ENCODE measurements at places on chromosomes 11 and 22.

- DNase-seq: no peak
Measured at GRCh38 chr22:43273902-43274484, 69.2 kb downstream of the SCUBE1 start.

DNA sequence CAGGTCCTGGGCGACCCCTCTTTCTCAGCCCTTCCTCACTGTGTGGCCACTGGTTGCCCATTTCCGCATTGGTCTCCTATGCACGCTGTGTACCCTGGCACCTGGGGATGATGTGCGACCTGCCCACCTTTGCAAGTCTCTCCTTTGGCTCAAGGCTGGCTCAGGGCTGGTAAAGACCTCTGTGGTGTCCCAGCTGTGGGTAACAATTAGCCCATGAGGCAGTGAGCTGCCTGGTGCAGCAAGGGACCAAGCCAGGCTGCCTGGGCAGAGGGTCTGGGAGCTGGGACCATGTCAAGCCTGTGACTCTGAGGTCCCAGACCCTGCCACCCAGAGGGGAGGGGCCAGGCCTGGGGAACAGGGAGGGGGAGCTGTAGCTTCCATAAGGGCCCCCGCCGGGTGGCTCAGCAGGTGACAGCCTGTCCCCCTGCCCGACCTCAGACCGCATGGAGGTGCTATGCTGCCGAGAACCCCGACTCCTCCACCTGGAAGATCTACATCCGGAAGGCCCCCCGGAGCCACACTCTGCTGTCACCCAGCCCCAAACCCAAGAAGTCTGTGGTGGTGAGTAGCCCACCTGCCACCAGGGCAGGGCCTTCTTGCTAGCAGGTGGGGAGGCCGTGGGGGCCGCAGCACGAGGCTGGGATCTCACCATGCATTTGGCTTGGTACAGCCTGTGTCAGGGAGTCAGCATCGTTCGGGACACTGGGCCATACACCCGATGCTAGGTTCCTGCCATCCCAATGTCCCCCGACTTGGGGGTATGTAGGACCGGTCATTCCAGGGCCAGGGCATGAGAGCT lies 112.5 kb downstream of the KCNQ1OT1 start:
- DNase-seq: no peak

- DNase-seq: peak; percentile 20
Measured at GRCh38 chr11:662689-663274, 25.7 kb downstream of the DRD4 start.

- DNase-seq: peak; percentile 41
Measured at GRCh38 chr11:65791719-65792213, 4.9 kb downstream of the OVOL1 start.

- no peak for DNase-seq
Measured at GRCh38 chr22:39915295-39915726, 14.4 kb downstream of the GRAP2 start.

DNA sequence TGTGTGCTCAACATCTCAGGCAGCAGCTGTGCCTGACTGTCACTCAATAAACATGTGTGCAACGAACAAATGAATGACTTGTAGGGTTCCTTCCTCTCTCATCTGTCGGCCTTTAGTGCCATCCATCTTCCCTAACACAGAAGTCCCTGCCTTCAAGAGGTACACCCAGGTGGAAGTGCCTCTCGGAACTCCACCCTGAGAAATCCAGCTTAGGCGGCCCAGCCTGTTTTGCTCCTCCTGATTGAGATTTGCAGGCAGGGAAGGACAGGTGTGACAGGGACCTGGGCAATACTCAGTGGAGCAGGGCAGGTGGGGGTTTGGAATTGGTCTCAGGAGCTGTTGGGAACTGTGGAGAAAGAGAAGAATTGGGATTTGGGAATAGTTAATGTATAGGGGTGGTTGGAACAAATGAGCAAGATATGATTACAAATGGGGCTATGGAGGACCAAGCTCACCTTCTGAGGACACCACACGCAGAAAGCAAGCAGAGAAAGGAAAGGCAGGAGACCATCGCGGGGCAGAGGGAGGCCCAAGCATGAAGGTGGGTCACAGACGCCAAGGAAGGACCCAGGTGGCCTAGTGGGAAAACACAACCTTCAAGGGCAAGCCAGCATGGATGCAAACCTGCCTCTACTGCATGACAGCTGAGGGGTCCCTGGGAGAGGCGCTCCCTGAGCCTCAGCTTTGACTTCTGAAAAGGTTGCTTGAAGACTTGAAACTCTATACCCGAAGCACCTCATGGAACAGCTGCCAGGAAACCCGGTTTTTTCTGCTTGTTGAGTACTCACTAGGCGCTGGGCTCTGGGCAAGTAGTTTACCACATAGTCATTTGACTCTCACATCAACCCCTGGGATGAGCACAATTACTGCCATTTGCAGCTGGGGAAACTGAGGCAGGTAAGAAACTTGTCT lies 40.9 kb upstream of the ANO1 start:
- DNase-seq: no peak

GRCh38 chr11:61011229-61011870 lies 39.9 kb downstream of the CD6 start:
- no peak for DNase-seq

- no peak for DNase-seq
Measured at GRCh38 chr22:35604621-35605368, 12.3 kb downstream of the MB start.

GRCh38 chr22:24089951-24090350 lies 78.8 kb downstream of the CABIN1 start:
- no peak for DNase-seq

GRCh38 chr22:23938328-23939016 lies 22.5 kb downstream of the GSTT2B start:
- DNase-seq: no peak

- DNase-seq: no peak
Measured at GRCh38 chr22:43895986-43896645, 4.3 kb upstream of the PNPLA5 start.

- DNase-seq: no peak
Measured at GRCh38 chr11:111373590-111373989, 5.5 kb downstream of the POU2AF1 start.

DNA sequence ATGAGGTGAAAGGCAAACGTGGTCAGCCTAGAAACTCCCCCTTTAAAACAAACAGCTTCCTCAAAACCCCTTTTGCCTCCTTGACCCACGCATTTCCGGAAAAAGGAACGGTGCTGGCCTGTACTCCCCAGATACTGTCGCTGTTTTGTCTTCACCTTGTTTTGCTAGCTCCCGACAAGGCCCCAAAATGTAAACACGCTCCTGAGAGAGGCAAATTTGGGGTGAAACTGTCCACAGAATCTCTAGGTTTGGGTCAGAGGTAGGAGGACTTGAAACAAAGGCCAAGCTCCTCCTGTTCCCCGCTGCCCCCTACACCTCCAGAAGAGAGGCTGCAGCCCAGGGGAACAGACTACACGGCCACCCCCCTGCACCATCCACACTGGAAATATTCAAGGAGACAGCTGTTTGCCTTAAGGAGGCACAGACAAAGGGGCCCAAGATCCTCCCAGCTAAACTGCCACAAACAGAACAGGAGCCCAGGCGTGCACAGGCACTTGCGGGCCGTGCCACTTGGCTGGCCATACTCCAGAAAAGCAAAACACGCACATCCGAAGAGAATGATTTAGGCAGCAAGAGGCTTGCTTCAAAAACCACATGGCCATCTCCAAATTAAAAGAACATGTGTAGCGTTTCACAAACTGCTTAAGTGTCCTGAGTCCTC lies 160.5 kb upstream of the GRK3 start:
- DNase-seq: no peak

DNA sequence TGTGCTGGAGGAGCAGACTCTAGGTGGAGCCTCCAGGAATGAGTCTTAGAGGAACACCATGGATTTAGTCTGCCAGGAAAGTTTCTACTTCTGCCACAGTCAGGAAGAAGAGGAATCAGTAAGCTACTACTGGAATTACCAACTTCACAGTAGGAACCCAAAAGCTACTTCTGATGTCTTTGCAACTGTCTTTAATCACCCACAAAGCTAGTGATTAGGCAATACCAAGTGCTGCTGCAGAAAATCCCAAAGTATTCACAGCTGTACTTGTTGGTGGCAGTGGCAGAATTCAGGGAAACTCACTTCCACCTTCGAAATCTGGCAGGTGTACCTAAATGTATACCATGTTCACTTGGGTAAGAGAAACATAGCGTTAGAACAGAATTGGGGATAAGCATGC lies 264.5 kb upstream of the SORL1-AS1 start:
- DNase-seq: no peak

GRCh38 chr11:74412321-74412720 lies 14.1 kb upstream of the PGM2L1 start:
- DNase-seq: no peak

DNA sequence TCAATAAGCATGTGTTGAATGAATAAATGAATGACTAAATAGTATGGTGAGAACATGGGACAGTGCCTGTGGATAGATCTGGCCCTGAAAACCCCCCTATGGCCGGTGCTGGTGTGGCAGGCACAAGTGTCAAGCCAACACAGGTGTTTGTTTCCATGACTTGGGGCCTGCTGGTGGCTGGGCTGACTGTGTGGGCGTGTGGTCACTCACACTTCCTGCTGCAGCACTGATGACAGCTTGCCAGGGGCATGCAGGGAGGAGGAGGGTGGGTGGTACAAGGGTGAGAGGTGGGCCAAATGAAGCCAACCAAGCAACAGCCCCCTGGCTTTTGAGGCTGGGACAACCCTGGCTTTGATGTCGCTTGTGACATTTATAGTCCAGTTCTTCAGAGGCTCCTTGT lies 30.3 kb upstream of the ABCC8 start:
- no peak for DNase-seq

GRCh38 chr11:120136356-120136755 lies 1.6 kb downstream of the TRIM29 start:
- DNase-seq: no peak

- DNase-seq: no peak
Measured at GRCh38 chr22:37282385-37282677, at the start of gene CYTH4. Gene CYTH4, plus strand, starts transcription at chr22:37282508. Its CDS starts 62 bp downstream, at chr22:37282570.

- no peak for DNase-seq
Measured at GRCh38 chr11:129312730-129313503, 62.7 kb upstream of the BARX2 start.

GRCh38 chr11:65398362-65398910 lies 12.0 kb downstream of the FRMD8 start:
- no peak for DNase-seq

GRCh38 chr11:14641801-14642200 lies 1.8 kb upstream of the PDE3B start:
- DNase-seq: no peak

GRCh38 chr22:32746732-32747131 lies 54.8 kb upstream of the TIMP3 start:
- DNase-seq: no peak

DNA sequence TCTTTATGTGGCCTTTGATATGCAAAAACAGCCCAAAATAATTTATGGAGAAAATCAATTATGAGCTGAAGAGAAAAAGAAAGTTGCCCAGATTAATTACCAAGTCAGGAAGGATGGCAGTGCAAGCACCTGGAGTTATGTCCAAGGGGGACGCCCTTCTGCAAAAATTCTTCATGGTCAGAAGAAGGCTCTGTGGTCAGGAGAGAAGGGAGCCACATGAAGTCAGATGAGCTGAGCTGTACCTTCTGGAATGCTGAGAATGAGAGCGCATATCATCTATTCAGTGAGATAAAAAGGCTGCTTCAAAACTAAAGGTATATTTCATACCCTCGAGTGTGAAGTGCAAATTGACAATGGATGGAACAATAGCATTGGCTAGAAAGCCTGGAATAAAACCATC lies 607.4 kb downstream of the NTM start:
- no peak for DNase-seq

- no peak for DNase-seq
Measured at GRCh38 chr22:50672471-50673230, at the start of gene SHANK3. Gene SHANK3, plus strand, starts transcription at chr22:50672823.

GRCh38 chr11:119693253-119693815 lies 35.7 kb downstream of the NECTIN1 start:
- DNase-seq: no peak

DNA sequence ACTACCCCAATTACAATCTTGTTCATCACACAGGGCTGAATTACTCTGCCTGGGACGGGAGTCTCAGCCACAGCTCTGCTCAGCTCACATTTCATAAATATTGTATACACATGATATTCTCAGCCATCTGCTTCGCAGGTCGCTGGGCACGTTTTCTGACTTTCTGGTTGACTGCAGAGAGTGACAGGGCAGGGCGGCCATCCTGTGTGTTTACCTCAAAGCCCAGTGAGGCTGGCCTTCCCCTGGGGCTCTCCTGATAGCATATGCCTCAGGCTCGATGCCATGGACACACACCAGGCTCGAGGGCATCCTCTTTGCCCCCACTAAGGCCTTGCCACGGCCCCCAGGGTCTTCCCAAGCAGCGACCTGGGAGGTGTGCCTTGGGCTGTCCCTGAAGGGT lies 345.0 kb downstream of the CADM1 start:
- DNase-seq: no peak

GRCh38 chr11:46006418-46007070 lies 84.1 kb downstream of the LARGE2 start:
- peak; percentile 73 for DNase-seq

DNA sequence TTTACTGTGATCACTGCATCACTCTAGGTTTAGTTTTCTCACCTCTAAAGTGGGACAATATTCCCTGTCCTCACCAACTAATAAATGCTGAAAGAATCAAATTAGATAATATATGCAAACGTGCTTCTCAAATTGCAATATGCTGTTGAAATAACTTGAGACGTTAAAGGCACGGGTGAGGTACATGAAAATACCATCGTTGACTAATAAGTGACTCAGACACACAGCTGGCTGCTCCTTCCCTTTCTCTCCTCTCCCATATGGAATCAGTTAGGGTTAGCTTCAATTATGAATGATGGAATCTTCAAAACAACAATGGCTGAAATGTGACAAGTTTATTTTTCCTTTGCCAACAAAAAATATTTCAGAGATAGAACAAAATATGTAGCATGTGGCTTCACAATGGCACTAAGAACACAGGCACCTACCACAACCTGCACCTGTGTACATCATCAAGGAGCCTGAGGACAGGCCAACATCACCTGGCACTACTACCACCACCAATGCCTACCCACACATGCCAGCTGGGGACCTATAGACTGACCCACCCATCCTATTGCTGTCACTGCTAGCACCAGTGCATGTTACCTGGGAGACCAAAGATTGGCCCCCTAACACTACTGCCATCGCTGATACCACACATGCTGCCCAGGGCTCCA lies 13.7 kb downstream of the GDPD4 start:
- DNase-seq: peak; percentile 88

GRCh38 chr22:50694099-50694605 lies 21.5 kb downstream of the SHANK3 start:
- DNase-seq: no peak

GRCh38 chr11:40679276-40679675 lies 780.2 kb downstream of the LRRC4C start:
- DNase-seq: no peak

DNA sequence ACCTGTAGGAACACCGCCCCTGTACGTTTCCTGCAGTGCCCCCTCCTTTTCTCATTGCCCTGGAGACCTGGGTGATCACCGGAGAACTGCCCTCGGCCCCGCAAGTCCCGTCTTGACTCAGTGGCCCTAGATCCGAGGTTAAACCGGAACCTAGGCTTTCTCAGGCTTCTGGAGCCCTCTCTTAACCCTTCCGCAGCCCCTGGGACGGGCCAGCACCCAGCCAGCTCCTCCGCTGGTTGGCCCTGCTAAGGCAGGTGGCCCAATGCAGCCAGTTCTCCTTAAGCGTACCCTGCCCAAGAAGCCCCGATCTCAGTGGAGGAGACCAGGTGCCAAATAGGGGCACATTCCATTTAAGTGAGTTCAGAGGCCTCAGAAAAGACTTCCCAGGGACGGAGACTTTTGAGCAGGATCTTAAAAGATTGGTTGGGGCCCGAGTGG lies 776 bp downstream of the NLRX1 start:
- no peak for DNase-seq

- DNase-seq: no peak
Measured at GRCh38 chr11:86210898-86211297, 33.7 kb upstream of the EED start.

All from HFF-Myc (cell line).